ENCODE measurements at places on chromosomes 5 and 9. TPM values are rescaled to one million over a fixed set of nuclear protein-coding genes. Genes with fewer than 3 reads are reported as not detected.

CER1 gene
- not detected for polyA plus RNA-seq

ARL10 gene
- polyA plus RNA-seq: 1.1 TPM

DMRT1 gene
- polyA plus RNA-seq: not detected

TMEM215 gene
- not detected for polyA plus RNA-seq

SH3GL2 gene
- 328 TPM for polyA plus RNA-seq

SWI5 gene
- polyA plus RNA-seq: 33.4 TPM

RNF208 gene
- 5.0 TPM for polyA plus RNA-seq

PCDH12 gene
- polyA plus RNA-seq: 0.03 TPM

PIP5KL1 gene
- not detected for polyA plus RNA-seq

PRRT1B gene
- polyA plus RNA-seq: not detected

OBP2B gene
- not detected for polyA plus RNA-seq

GRIA1 gene
- 86.1 TPM for polyA plus RNA-seq

VDAC1 gene
- polyA plus RNA-seq: 433 TPM

DDX4 gene
- polyA plus RNA-seq: not detected

PITX1 gene
- not detected for polyA plus RNA-seq

TRIM7 gene
- polyA plus RNA-seq: not detected

SYK gene
- polyA plus RNA-seq: not detected

IL5 gene
- not detected for polyA plus RNA-seq

FSTL4 gene
- 174 TPM for polyA plus RNA-seq

PCDHB14 gene
- 5.4 TPM for polyA plus RNA-seq

RAPGEF6 gene
- 7.2 TPM for polyA plus RNA-seq

SH3PXD2B gene
- polyA plus RNA-seq: 1.6 TPM

PTGS1 gene
- polyA plus RNA-seq: not detected

PCDHA13 gene
- polyA plus RNA-seq: 31.9 TPM

BAG1 gene
- polyA plus RNA-seq: 44.0 TPM

FAM81B gene
- 22.3 TPM for polyA plus RNA-seq

ARAP3 gene
- polyA plus RNA-seq: 0.55 TPM

CLIC3 gene
- polyA plus RNA-seq: not detected

LCN12 gene
- not detected for polyA plus RNA-seq

CTXN3 gene
- polyA plus RNA-seq: not detected

BARHL1 gene
- polyA plus RNA-seq: not detected

FLT4 gene
- polyA plus RNA-seq: not detected

NREP gene
- polyA plus RNA-seq: 53.8 TPM
